GM12878 (cell line): ENCODE measurements at places on chromosomes 3 and 15. TPM values are rescaled to one million over a fixed set of nuclear protein-coding genes. Genes with fewer than 3 reads are reported as not detected.

GRCh38 chr3:98680723-98681122 lies 82.4 kb upstream of the ST3GAL6 start:
- no peaks in the 10 kb centered on the region for H3K4me1 ChIP-seq

DNA sequence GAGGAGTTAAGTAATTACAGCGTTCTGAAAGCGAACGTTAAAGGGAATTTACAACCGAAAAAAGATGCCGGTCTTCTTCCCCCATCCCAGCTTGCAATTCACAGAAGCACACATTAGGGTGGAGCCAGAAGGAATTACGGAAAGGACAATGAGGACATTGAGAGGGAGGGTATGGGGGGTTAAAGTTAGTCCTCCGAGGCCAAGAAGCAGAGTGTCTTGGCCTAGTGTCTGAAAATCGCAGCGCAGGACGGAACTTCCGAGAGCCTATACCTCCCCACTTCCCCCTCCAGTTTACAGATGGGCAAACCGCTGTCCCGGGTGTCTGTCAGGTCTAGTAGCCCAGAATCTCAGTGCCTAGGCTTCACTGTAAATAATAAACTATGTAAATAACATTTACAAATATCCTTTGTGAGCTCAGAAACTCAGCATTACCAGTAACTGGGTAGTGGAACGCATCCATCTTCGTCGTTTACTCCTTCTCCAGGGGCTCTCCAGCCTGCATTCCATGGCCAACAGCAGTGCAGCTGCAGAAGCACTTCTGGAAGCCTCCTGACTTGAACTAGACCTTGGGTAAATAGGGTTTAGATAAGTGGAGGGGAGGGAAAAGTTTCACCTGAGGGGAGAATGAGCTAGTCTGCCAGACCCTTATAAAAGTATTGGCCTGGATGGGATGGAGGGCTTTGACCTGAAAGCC lies 922 bp downstream of the ADPRH start:
- H3K4me1 ChIP-seq, result peaks cover 17% of the 10 kb centered on the region
- H3K36me3 ChIP-seq, result no peaks in the 10 kb centered on the region
- peak overlapping the region; percentile 84 for H3K4me3 ChIP-seq
- no peak for DNase-seq
- H3K27ac ChIP-seq, result peak overlapping the region; percentile 97
- no peaks in the 10 kb centered on the region for H3K27me3 ChIP-seq

Gene FAM174B
- 1.4 and 4.1 TPM in 2 replicates for polyA plus RNA-seq

- no peak overlapping the region for H3K4me3 ChIP-seq
- DNase-seq, result no peak
- no peaks in the 10 kb centered on the region for H3K27me3 ChIP-seq
- H3K4me1 ChIP-seq, result no peaks in the 10 kb centered on the region
- H3K27ac ChIP-seq, result no peak overlapping the region
Measured at GRCh38 chr3:54968546-54969172, 40.8 kb upstream of the LRTM1 start.

Gene CSK
- polyA plus RNA-seq, result 49.1 and 53.4 TPM in 2 replicates
